CD4-positive, alpha-beta memory T cell (primary cell): ENCODE measurements at places on chromosomes 12 and 14.

DNA sequence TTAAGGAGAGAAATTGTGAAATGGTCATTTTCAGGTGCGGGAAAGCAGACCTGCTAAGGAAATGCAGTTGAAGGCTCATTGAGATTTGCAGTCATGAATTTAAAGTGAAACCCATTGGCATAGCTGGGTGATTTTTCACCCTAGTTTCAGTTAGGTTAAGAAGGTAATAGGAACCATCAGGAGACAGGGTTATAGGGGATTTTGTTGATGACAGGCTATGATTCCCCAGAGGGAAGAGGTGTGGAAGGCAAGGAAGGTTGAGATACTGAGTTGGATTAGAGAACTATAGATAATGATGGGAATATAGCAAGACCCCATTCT lies 22.7 kb upstream of the BMAL2 start:
- no peak for DNase-seq

DNA sequence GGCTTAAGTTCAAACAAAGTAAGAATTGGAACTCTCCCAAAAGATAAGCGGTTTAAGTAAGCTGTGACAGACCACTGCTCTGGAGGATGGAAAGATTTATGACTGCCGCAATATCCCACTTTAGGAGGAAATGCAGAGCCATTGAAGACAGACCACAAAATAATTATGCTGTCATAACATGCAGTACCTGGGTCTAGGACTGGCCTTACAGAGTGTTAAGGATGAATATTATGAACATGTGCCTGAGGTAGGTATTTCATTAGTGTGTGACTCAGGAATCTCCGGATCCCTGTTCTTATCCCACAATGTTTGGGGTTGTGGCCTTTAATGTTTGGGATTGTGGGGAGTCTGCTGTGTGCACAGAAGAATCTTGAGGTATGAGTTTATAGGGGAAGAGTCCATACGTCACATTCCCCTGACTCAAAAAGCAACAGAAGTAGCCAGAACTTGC lies 114.9 kb downstream of the SAMD4A start:
- DNase-seq = no peak

GRCh38 chr12:47942614-47943225 lies 20.7 kb upstream of the TMEM106C start:
- no peak for DNase-seq

- DNase-seq = no peak
Observed at GRCh38 chr12:2190896-2191533, 138.2 kb downstream of the CACNA1C start.

GRCh38 chr12:118073768-118074167 lies 12.8 kb upstream of the WSB2 start:
- DNase-seq = no peak

DNA sequence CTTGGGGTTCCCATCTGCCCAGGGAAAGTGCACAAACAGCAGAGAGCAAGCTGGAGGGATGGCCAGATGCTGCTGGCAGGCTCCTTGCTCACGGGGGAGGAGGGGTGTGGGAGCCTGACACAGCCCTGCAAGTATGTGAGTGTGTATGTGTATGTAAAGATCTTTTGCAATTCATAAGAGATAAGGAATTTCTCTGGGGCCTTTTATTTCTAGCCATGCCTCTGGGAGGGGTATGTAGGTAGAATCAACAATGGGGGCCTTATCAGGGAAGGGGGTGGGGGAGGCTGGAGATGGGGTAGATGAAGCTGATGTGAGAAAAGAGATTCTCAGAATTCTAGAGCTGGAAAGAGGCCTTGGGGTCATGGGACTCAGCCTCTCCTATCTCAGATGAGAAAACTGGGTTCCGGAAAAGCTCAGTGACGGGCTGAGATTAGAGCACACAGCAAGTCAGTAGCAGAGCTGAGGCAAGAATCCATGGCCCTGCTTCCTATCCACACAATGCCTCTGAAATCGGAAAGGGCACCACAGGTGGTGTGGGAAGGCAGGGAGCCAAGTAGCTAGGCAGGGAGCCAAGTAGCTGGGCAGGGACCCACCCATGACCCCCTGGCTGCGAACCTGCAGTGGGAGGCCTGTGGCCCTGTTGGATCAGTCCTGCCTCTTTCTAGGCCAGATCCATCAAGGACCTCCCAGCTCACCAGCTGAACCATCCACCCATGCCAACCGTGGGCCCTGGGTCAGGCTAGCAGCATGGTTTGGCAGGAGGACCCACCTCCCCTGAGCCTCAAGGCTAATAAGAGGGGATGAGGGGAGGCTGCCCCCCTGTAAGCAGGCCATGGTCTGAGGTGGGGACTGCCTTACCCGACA lies 54.7 kb downstream of the PLEKHG3 start:
- DNase-seq = peak; percentile 26

- no peak for DNase-seq
Observed at GRCh38 chr12:29691161-29691854, 92.4 kb downstream of the TMTC1 start.

GRCh38 chr12:7113389-7113871 lies 4.4 kb upstream of the C1RL start:
- peak; percentile 53 for DNase-seq

GRCh38 chr12:110280392-110280778 lies 662 bp upstream of the ATP2A2 start:
- peak; percentile 83 for DNase-seq

- no peak for DNase-seq
Observed at GRCh38 chr12:88985011-88985410, 367.3 kb downstream of the DUSP6 start.

- no peak for DNase-seq
Observed at GRCh38 chr12:132163911-132164288, 19.6 kb downstream of the NOC4L start.

GRCh38 chr12:87142342-87142741 lies 886.2 kb upstream of the MGAT4C start:
- DNase-seq = no peak

- DNase-seq = peak; percentile 78
Observed at GRCh38 chr14:105180592-105181548, at the start of gene NUDT14. NUDT14 (minus strand) TSS chr14:105181312; CDS start chr14:105181209, 103 bp downstream.

DNA sequence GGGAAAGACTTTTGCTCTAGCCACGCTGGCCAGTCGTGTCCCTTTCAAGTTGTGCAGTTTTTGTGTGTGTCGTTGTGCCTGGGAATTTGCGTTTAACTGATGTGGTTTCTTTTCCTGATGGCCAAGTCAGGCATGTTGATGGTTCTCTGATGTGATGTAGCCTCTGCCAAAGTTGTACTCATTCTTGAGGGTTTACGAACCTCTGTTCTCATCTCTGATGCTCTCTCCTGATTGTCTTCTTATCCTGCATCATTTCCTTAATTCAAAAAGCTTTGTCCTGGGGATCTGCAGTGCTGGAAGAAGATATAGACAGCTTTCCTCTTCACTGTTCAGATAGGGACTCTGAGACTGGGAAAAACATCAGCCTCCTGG lies 25.4 kb downstream of the CD9 start:
- no peak for DNase-seq

- no peak for DNase-seq
Observed at GRCh38 chr12:43069768-43070221, 480.2 kb upstream of the PRICKLE1 start.

- DNase-seq = no peak
Observed at GRCh38 chr12:111445726-111446581, 40.2 kb downstream of the SH2B3 start.

GRCh38 chr14:26765768-26766520 lies 168.1 kb upstream of the NOVA1 start:
- DNase-seq = no peak

DNA sequence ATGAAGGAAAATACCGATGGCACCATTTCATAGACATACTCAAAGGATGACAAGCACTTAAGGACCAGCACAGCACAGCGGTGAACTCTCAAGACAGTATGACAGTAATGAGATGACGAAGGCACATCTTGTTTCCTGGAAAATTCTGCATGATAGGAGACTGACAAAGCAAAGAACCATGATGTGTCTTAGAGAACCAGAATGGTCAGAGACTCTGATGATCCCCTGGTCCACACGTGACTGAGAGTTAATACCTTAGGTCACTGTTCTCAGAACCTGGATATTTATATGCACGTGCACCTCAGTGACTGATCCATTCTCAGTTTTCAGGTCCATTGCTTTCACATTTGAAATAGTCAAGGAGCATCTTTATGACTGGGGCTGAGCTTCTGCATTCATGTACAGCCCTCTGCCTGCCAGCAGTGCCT lies 35.3 kb downstream of the PROX2 start:
- DNase-seq = no peak

DNA sequence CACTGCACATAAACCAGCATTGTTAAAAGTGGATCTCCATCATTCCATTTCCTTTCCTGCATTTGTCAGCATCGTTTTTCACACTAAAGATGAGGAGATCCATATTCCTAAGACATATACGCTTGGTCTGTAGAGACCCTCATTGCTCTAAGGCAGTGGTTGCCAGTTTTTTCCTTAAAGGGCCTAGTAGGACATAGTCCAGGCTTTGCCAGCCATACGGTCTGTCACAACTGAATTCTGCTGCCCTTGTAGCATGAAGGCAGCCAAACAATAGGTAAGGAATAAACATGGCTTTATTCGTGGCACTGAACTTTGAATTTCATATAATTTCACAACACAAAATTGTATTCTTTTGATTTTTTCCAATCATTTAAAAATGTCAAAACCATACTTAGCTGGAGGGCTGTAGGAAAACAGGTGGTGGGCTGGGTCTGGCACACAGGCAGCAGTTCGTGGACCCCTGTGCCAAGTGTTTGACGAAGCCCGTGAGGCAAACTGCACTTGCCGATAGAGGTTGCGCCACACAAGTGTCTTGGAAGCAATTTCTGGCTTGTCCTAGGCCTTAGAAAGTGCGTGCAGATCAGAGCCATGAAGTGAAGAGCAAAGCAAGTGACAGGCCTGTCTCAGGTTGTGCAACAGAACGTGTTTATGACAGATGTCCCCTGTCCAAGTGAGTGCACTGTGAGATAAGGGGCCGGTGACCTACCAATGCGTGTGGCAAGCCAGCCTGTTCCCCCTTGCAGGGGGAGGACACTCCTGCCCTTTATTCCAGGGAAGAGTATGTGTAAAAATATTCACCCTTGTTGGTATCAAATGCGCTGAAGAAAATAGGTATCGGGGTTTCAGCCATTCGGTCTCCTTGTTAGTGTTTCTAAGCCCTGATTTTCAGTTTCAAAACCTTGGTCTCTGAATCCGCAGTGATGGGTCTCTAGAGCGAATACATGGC lies 916 bp upstream of the CHPT1 start:
- DNase-seq = peak; percentile 9

DNA sequence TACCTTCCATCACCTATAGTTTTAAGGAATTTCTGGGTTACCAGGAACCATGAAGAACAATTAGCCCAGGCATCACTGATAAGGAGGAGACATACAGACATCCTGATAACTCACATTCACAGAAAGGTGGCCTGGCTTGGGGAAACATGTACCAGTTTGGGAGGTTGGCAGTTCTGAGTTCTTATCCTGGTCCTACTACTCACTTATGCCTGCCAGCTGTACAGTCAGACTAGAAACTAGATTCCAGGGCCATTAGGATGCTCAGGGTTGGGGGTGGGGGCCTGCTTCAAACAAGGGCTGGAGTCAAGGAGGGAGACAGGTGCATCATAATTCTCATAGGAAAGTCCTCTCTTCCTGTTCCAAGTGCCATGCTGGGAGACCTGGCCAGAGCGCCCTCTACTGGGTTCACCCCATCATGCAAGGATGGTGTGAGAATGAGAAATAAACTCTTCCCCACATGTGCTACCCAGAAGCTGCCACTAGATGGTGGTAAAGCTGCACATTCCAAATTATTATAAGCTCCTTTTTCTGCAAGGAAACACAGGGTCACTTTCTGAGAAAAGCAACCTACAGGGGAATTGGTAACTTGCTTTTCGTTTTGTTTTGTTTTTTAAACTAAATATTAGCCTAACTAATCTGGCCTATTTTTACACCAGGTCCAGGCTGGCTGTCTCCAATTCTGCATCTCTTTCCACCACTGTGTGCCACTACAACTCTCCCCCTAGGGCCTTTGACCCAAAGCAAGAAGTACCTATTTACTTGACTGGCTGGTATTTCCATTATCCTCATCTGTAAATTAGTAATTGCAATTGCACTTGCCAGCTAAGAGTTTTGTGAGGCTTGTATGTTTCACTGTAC lies 14.5 kb downstream of the OAS2 start:
- peak; percentile 50 for DNase-seq

- no peak for DNase-seq
Observed at GRCh38 chr14:39033371-39033770, 69.7 kb downstream of the SEC23A start.

DNA sequence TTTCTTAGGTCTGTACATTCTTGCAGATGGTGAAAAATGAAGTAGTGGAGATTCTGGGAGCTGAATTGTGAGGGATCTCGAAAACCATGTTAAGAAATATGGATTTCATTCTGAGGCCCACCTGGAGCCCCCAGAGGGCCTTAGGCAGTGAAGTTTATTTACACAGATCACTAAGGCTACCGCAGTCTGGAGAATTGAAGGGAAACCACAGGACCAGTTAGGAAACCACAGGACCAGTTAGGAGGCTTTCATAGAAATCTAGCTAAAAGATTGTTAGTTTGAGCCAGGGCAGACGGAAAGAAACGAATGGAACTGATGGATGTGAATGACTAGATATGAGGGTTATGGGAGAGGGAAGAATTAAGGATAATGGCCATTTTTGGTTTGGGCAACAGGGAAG lies 7.2 kb downstream of the CBLN3 start:
- peak; percentile 31 for DNase-seq

DNA sequence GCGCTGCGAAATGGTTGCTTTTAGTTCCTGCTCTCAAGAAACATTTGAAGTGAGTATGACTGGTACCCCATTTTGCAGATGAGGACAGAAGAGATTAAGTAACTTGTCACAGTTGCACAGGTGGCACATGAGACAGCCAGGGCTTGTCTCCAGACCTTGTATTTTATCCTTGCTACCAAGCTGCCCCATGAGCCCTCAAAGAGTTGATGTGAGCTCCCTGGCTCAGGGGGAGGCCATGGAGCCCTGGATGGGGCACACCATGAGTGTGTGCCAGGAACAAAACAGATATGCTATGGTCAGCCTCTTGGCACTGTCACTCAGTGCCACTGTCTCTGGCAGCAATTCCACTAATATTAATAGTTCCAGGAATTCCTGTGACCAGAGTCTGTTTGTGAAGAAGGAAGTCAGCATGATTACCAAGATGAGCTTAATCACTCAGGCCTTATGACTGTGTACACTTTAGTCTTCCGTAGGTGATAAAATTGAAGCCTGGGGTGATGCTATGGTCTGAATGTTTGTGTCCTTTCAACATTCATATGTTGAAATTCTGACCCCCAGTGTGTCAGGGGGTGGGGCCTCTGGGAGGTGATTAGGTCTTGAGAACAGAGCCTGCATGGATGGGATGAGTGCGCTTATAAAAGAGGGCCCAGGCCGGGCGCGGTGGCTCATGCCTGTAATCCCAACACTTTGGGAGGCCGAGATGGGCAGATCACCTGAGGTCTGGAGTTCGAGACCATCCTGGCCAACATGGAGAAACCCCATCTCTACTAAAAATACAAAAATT lies 806.8 kb downstream of the AACS start:
- no peak for DNase-seq

- no peak for DNase-seq
Observed at GRCh38 chr12:20695232-20695631, at the start of gene SLCO1C1. SLCO1C1 (plus strand) TSS chr12:20695332; CDS start chr12:20699577, 4,245 bp downstream.
